Activated CD4-positive, alpha-beta T cell treated with anti-CD3 and anti-CD28 coated beads, Interleukin-2, amount 10 ng/mL, durations not matched to agents 24 days and 14 days (primary cell): ENCODE measurements at places on chromosomes 5 and 9.
A peak's percentile ranks its signal among the peaks of the same experiment; 100 is the strongest.

GRCh38 chr5:78612227-78613150, 36.1 kb downstream of the LHFPL2 start:
- no peak for DNase-seq

DNA sequence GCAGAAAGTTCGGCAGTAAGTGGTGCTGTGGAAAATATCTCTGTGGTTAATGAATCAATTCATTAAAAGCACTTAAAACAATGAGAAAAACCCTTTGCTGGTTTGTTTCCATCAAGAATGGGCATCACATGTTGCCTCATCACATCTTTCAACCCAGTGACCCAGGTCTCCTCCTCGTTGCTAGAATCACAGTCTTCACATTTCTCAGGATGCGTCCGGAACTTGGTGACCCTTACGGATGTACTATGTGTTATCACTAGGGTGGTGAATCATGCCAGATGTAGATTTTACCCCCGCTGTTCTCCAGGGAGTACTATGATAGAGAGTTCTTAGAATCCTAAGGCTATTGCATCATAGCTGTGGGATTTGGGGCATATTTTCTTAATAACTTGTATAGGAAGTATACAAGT, 217.9 kb upstream of the KLF4 start:
- DNase-seq, result no peak

GRCh38 chr5:81164476-81164875, 68.6 kb upstream of the CKMT2 start:
- no peak for DNase-seq

- no peak for DNase-seq
Observed at GRCh38 chr9:114309096-114309495, 13.8 kb upstream of the ORM1 start.

- DNase-seq, result no peak
Observed at GRCh38 chr9:73923796-73924195, 573.3 kb upstream of the RORB start.

GRCh38 chr9:125966959-125967711, 220.0 kb downstream of the PBX3 start:
- no peak for DNase-seq

DNA sequence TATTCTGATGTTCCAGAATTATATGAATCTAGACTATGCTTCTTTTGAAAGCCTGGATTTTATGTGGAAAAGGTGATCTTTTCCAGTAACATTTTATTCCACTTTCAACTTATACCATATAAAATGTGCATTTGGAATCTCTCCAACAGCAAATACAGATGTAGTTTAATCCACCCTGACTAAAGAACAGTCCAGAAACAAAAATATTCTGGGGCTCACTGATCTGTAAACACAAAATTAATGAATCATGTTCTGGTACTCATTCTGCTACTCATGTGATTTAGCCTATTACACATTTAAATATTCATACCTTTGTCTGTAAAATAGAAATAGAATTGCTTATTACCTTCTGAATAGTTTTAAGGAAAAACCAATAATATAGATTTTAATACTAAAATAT, 125.8 kb downstream of the ARRDC3 start:
- no peak for DNase-seq

- DNase-seq, result no peak
Observed at GRCh38 chr5:170450061-170450669, 53.7 kb upstream of the KCNIP1 start.

GRCh38 chr5:24135536-24135935, 509.2 kb downstream of the CDH10 start:
- no peak for DNase-seq

DNA sequence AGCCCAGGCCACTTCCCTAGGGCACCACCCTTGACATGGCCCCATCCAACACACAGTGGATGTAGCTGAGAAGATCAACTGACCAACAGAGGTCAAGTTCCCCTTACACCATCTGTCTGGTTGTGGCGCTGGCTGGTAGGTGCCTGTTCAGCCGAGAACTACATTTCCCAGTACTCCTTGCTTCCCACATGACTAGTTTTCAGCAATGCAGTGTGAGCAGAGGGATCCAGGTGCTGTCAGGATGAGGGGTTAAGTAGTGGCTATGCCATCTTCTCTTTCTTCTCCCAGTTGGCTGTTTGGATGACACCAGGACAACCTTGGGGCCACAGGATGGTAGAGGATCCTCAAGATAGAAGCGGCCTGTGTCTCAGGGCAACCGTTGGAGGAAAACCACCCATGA, 48.6 kb upstream of the SH3PXD2B start:
- no peak for DNase-seq

GRCh38 chr9:33815781-33816180, 1.2 kb upstream of the UBE2R2 start:
- DNase-seq, result no peak

GRCh38 chr5:9338796-9339195, 207.1 kb downstream of the SEMA5A start:
- DNase-seq, result no peak

DNA sequence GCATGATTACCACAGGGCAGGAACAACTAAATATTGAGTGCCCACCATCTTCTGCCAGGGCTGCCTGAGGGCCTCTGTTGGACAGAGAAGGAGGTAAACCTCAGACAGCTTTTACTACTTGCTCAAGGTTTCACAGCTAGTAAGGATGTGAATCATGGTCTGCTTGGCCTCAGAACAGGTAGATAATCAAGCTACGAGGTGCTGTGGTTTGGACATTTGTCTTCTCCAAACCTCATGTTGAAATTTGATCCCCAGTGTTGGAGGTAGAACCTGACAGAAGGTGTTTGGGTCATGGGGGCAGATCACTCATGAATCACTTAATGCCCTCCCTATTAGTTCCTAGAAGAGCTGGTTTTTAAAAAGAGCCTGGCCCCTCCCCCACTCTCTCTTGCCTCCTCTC, 541.2 kb upstream of the TRPC7 start:
- peak; percentile 8 for DNase-seq

- peak; percentile 50 for DNase-seq
Observed at GRCh38 chr9:223152-223551, 8.5 kb downstream of the DOCK8 start.

GRCh38 chr9:135969064-135969683, 8.0 kb upstream of the UBAC1 start:
- DNase-seq, result no peak

DNA sequence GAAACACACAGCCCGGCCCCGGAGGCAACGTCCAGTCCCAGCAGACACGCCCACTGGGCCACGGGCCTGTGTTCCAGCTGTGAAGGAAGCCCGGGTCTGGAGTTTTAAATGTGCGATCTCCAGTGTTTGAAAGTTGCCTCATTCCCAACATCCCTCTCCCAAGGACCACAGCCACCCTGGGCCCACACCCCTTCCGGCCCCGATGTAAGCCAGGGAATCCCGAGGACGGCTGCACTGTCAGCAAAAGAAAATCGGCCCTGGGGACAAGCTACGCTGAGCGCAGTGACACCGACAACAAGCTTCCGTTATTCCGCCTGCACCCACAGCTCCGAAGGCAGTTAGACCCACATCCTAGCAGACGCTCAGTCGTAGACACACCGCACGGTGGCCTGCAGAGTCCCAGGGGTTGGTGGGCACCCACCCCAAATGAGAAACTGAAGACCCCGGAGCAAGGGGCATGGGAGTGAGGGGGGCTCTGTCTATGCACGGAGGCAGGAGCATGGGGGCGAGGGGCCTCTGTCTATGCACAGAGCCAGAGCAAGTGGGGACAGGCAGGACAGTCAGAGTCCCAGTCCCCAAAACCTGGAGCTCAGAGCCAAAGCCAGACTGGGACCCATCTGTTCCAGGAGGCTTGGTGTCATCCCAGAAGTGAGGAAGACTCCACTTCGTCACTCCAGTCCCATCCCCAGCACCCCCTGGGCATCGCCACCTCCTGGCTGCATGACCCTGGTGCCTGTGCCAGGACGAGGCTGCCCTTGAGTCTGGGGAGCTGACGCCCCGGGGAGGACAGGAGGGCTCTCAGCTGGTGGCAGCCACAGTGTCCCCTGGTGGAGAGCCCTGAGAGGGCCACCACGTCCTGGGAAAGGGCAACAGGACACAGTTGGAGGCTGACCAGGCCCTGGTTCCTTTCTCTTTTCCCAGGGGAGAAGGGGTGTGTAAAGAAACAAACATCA, 23.4 kb downstream of the GLT6D1 start:
- no peak for DNase-seq

GRCh38 chr5:173331956-173332479, 3.8 kb upstream of the STC2 start:
- peak; percentile 98 for DNase-seq

DNA sequence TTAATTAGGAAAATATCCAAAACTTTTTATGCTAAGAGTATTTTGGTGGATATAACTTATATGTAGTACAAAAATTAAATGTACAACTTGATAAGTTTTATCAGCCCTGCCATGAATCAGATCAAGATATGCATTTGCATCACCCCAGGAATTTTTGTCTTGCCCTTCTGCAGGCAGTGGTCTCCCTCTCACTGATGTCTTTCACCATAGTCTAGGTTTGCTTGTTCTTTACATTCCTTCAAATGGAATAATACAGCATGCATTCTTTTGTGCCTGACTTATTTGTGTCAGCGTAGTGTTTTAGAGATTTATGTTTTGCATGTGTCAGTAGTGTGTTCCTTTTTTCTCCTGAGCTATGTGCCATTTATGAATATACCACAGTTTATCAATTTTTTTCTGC, 36.4 kb downstream of the RNF180 start:
- no peak for DNase-seq

DNA sequence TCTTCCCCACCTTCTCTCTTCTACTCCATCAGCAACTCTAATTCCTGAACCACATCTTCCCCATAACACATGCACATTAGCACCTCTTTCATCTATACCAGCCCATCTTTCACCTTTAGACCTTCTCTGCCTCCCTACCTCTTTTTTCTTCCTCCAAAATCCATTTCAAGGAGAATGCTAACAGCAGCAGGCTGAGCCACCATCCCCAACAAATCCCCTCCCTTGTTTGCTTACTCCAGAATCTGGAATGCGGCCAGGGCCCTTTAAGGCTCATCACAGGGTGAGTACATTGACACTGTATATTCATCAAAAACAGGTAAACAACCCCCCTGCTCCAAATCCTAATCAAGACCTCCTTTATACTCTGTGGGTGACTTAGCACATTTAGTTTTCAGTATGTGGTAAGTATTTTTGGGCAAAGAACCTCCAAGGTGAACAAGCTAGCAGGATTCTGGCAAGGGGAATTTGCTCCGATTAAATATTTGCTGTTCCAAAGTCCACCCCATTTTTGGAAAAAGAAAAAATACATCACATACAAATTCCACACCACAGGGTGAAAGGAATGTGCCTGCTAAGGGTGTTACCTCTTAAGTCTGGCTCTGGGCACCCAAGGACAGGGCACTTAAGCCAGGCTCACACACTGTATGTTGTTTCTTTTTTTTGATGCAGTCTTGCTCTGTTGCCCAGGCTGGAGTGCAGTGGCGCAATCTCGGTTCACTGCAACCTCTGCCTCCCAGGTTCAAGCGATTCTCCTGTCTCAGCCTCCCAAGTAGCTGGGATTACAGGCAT, 71.4 kb downstream of the SERINC5 start:
- no peak for DNase-seq

DNA sequence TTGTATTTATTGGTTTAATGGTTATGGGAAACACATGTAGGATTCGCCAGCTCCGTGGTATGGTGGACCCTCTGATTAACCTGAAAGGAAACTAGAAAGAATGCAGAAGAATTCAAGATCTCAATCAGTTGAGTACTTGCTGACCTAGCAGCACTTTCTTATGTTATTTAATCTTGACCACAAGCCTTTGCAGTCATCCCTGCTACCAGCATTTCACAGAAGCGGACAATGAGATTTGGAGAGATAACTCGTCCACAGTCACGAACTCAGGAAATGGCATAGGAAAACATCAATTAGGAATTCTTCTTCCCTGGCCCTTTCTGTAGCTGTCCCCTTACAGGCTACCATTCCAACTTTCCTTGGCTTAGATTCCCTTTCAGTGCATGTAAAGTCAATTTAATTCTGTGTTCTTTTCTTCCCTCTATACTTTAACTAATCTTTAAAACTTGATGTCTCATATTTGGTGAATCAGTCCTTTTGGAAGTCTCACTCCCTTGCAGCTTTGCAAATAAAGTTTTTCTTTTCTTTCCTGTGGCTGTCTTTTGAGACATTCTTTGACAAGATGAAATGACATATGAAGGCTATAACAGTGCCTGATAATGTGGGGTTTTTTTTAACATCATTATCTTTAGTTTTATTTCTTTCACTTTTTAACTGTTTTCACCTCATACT, 1.3 kb upstream of the SLC44A1 start:
- DNase-seq, result no peak

DNA sequence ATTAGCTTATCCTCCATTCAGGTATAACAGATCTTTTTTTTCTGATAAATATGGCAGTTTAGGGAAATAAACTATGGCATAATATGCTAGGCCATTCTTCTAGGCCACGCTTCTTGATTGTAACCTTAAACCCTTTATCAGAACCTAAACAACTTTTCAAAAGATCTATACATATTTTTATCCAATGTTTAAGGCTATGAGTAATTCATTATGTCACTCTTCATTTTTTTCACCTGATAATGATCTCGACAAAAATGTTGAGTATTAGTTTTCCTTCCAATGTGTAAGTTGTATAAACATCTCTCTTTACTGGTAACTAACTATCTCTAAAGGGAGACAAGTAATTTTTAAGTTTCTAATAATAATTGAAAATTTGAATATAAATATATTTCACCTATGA, 2.4 kb upstream of the PCDHB4 start:
- DNase-seq, result no peak

DNA sequence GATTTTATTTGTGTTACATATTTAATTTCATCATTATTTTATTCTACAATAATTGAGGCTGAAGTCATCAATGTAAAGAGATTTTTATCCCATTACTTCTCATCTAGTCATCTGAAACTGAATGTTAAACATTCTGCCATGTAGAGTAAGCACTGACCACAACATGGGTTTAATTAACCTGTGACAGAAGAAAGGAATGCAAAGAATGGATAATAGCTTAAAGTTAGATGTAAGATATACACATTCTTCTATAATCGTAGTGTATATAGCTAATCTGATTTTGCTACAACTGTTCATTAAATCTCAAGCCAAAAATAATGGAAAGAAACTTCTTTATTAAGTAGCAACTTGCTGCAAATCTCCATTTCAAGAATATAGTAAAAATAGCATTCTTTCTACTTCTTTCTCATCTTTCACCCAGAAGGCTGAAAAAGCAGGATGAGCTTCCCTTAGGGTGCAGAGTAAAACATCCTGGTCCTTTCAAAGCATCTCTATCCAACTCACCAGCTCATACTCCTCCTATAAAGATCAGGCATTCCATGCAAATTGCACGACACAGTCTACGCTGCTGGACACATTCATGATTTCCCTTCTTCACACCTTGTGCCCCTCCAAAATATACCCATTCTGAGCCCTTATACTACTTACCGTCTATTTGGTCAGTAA, 115.2 kb downstream of the EFNA5 start:
- no peak for DNase-seq

GRCh38 chr9:119453490-119453911, 84.3 kb upstream of the BRINP1 start:
- DNase-seq, result no peak

GRCh38 chr5:80820685-80821084, 139.5 kb upstream of the RASGRF2 start:
- DNase-seq, result no peak
